Femur (tissue), 1 donor: ENCODE measurements at places on chromosomes 3 and 15.

DNA sequence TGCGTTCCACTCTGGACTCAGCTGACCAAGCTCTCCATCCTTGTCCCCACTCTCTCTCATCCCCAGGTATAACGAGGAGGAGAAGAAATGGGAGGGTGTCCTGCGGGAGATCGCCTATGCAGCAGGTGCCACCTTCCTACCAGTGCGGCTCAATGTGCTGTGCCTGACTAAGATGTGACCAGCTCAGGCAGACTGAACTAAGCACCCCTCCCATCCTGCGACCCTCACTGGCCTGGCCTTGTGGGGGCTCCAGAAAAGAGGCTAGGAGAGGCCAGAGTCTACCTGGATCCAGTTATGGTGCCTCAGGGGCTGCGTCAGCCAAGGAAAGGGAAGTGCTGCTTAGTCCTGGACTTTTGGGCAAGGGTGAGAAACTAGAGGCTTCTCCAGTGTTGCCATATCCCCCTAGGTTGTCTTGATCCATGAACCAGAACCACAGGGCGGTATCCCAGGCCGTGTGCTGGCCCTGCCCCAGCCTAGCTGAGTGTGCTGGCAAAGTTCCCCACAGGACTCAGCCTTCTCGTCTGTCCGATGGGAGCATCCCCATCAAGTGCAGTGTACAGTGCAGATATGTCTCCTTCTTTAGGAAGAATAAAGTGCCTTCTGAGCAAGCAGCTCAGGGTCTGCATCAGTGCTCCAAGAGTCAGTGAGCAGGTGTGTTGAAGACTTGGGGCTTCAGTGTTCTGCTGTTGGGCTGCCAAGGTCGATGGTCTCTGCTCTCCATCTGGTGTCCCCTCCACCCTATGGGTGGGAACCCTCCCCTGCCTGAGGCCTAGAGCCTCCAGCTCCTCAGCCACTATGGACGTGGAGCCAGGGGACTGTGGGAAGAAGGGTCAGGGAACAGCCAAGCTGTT lies 6.7 kb downstream of the KLHL40 start:
- no peak for DNase-seq

DNA sequence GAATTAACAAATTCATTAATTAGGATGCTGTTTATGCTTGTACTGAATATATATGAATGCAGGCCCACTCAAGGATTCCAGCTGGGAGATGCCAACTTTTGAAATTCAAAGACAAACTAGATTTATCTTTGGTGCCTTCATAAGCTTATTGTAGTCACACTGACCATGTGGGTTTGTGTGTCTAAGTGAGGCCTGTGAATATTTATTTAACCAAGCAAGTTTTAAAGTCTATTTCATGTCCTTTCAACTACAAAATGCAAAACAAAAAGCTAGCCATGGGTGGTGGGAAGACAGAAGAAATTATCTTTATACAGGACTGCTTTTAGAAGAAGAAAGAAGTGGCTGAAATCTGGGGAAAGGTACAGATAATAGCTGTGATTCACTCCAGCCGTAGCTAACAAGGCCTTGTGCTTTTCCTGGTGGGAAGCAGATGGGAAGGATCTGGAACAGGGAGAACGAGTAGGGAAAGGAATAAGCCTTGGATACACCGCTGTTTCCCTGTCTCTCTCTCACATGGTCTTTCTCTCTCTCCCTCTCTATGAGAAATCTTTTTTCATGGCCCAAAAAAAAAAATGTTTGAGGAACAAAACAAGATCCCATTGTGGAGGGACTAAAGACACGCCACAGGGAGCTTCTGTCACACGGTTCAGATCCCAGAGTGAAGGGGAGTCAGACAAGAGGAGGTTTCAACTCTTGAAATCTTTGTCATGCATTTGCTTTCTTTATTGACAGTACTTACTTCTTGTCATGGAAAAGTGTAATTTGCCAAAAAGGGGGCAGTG lies 225.5 kb downstream of the RORA start:
- no peak for DNase-seq

DNA sequence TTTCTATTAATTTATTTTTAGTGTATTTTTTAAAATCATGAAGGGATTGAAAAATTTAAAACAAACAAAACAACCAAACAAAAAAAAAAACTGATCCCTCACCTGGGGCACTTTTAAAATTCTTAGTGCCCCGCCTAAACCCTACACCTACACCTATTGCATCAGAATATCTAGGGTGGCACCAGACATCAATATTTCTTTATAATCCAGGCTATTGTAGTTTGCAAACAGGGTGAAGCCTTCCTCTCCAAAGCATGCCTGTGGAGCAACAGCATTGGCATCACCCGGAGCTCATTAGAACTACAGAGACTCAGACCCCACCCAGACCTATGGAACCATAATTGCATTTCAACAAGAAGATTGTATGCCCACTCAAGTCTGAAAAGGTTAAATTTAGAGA lies 54.9 kb upstream of the ACP3 start:
- DNase-seq, result no peak

DNA sequence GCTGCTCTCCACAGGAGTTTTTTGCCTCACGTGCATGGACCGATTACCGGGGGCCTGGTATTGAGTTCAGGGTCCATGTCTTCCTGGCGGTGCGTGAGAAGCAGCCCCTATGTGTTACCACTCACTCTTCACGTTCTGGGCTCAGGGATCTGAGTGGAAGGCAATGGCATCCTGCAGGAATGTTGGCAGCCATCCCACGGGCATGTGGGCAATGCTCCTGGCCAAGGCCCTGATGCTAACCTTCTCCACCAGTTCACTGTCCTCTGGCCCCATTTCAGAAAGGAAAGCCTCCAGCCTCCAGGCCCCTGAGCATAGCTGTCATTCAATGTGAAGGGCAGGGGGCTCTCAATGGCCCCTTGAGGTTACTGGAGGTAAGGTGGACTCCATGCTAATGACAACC lies 43.0 kb upstream of the KY start:
- no peak for DNase-seq

DNA sequence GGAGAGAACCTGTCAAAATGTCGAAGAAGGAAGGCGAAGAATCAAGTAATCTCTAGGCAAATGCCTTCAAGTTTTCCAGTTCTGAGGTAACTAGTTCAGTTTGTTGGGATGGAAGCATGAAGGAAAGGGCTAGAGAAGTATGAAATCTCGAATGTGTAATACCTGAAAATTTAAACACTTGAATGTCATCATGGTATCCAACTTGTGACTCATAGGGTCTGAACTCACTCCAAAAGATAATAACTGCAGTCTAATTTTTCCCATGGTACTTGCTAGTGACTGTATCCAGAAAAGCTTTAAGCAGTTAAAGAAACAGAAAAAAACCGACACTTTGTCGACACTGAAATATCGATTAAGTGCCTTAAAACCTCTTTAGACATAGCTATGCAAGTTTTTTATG lies 102.9 kb upstream of the CHRM5 start:
- DNase-seq, result no peak

- DNase-seq, result no peak
Measured at GRCh38 chr3:67382536-67382935, 271.9 kb downstream of the SUCLG2 start.

- no peak for DNase-seq
Measured at GRCh38 chr3:136311261-136311660, 61.1 kb downstream of the PCCB start.

DNA sequence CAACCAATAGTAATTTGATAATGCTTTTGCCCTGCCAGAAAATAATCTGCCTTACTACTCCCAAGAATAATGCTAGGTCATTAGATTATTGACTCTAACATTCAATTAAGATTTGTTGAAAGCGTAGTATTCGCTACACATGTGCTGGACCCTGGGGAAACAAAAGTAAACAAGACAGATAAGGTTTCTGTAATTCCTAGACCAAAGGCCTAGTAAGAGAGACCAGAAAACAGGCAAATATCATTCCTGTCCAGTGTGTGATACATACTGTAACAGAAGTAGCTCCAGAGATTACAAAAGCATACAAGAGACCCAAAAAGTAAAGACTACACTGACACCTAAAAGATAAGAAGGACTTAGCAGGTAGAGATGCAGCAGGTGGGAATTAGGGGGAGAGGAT lies 60.8 kb downstream of the PLOD2 start:
- no peak for DNase-seq

DNA sequence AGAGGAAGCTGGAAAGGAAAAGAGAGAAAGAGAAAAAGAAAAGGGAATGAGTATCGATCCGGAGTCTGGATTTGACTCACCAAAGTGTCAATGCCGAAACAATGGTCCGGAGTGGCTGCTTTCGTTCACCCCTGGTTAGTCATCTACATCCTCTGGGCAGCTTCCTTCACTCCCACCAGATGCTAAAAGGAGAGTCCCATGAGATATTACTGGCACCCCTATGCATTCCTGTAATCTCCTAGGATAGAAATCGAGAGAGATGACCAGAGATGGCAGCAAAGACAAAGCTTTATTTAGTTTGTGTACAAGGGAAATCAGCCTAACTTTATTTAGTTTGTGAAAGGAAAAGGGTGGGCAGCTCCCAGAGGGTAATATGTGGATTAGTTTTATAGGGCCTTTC lies 622.2 kb downstream of the ZPLD1 start:
- no peak for DNase-seq

GRCh38 chr3:17994167-17994566 lies 251.7 kb upstream of the TBC1D5 start:
- no peak for DNase-seq

DNA sequence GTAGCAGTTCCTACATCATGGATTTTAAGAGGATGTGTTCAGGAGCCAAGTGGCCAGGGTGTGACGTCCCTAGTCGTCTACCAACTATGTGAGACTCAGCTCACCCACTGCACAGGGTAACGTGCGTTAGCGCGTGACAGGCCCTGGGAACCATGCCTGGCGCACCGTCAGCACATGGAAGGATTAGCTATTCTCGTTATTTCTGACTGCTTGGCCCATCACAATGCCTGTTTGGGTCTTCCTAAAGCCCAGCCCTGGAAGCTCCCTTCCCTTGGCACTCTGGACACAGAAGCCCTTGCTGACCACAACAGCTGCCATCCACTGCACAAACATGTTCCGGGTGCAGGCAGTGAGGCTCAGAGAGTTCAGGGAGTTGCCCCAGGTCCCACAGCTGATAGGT lies 91.0 kb upstream of the RPL32 start:
- no peak for DNase-seq

- DNase-seq, result no peak
Measured at GRCh38 chr3:79985816-79986215, 218.0 kb upstream of the ROBO1 start.

GRCh38 chr3:129648391-129648790 lies 41.9 kb upstream of the PLXND1 start:
- no peak for DNase-seq

DNA sequence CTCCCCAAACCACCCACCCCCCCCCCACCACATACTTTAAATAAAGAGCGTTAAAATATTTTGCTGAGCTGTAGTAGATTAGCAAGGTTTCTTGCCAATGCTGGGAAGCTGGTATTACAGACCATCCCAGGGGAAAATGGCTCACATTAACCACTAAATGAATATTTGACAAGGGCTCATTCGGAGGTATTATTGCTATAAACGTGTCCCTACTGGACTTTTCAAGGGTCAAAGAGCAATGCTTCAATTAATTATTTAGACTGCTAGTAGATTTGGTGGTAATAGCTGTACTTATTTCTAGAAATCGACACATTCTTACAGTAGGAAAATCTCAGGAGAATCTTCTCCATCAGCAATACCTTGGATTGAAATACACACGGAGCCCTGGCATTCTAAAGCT lies 5.2 kb downstream of the SOX2 start:
- no peak for DNase-seq

DNA sequence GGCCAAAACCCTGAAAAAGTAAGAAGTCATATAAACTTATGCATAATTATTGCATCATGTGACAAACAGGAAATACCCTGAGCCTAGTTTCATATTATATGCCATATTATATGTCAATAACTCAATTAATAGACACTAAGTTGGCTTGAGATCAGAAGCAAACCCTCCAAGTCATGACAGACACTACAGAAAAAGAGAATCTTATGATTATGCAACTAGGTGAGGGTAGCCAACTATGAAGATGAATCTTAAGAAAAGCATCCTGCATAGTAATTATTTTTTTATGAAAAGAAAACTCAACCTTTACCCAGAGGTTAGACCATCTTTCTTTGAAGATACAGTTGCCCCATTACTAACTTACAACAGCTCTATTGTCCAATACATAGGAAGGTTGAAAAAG lies 192.4 kb upstream of the VEPH1 start:
- no peak for DNase-seq

DNA sequence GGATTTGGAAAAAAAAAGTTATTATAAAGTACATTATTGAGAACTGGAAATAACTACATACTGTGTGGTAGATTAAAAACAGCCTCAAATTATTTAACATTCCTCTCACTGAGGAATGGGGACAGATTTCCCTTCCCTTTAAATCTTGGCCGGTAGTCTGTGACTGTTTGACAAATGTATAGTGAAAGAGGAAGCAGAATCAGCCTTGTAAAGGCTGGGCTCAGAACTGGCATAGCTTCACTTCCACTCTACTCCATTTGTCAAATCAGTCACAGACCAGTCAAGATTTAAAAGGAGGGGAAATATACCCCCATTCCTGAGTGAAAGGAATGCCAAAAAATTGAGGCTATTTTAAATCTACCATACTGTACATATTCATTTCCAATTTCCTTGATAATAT lies 18.2 kb upstream of the B4GALT4 start:
- DNase-seq, result no peak

DNA sequence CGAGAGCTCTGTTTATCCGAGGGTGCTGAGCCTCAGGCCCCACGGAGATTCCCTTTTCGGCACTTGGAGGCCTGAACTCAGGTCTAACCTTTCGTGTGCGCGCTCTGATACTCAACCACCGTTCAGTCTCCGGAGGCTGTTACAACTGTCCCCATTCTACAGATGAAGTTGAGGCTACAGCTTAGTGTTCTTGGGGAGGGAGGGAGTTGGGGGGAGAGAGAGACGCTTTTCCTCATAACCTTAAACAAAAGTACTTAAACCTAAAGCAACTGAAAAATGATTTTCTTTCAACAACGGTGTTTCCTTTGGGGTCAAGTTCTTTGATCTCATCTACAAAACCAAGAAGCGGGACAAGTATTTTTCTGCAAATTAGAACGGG lies 952 bp upstream of the CHST2 start:
- no peak for DNase-seq

- DNase-seq, result peak; percentile 65
Measured at GRCh38 chr3:182241766-182242488, 530.2 kb downstream of the SOX2 start.

GRCh38 chr3:127982155-127982554 lies 67.1 kb downstream of the KBTBD12 start:
- DNase-seq, result no peak

- DNase-seq, result peak; percentile 83
Measured at GRCh38 chr3:113051787-113052186, 61.0 kb downstream of the GTPBP8 start.
